AG10803 (cell line): ENCODE measurements at places on chromosomes 7 and 10.

- no peak for DNase-seq
These were observed 302.0 kb downstream of the ETV1 start for GRCh38 chr7:13687500-13687899.

- DNase-seq = peak; percentile 80
These were observed 2.7 kb upstream of the C7orf25 start for GRCh38 chr7:42914421-42915045.

GRCh38 chr10:14476006-14476405 lies 145.3 kb upstream of the FRMD4A start:
- no peak for DNase-seq

- DNase-seq = no peak
These were observed 29.7 kb downstream of the HIF1AN start for GRCh38 chr10:100565206-100565985.

- no peak for DNase-seq
These were observed 221.8 kb upstream of the MBL2 start for GRCh38 chr10:52994370-52994769.

DNA sequence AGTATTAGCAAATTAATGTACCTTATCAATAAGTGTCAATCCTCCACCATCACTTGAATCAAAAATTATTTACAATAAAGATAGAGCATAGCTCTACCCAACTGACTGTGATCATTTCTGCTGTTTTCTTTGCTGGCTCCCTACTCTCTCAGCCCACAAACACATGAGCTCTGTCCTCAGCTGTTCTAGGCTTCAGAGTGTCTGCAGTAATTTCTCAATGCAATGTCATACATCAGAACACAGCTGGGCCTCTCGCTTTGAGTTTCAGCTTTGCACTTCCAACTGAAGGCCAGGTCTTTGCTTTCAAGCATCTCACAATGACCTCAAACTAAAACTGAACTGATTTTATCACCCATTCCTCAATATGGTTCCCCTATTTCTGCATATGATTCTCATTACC lies 55.7 kb downstream of the RNF133 start:
- DNase-seq = no peak

DNA sequence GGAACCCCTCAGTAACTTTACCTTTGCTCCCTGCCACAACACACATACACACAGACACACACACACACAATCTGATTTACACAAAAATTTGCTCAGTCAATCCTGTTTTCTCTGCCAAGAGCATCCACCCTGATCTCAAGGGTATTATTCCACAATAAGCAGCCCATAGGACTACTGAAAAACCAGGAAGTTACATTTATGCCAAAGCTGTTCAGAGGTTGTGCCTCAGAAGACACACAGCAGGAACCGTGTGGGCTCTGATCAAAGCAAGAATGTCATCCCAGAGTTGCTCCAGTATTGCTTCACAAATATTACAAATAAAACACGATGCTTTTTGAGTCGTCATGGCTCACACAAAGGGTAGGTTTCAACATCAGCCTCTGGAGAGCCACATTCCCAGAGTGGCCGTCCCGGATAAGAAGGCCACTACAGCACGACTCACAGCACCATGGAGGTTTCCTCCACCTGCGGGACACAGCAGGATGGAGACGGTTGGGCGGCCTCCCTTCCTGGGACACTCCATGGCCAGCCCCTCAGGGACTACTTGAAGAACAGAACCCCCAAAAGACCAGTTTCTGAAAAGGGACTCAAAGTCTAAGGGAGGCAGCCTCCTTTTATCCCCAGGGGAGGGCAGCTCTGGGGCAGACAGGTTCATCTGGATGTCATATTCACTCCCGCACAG lies 1.6 kb downstream of the AIFM2 start:
- peak; percentile 94 for DNase-seq

- no peak for DNase-seq
These were observed 81.6 kb downstream of the PRKAG2 start for GRCh38 chr7:151795168-151795811.

- peak; percentile 23 for DNase-seq
These were observed 17.0 kb downstream of the ATE1 start for GRCh38 chr10:121910673-121911420.
